Transverse colon (tissue), 4 donors: ENCODE measurements at places on chromosomes 3 and 15.

DNA sequence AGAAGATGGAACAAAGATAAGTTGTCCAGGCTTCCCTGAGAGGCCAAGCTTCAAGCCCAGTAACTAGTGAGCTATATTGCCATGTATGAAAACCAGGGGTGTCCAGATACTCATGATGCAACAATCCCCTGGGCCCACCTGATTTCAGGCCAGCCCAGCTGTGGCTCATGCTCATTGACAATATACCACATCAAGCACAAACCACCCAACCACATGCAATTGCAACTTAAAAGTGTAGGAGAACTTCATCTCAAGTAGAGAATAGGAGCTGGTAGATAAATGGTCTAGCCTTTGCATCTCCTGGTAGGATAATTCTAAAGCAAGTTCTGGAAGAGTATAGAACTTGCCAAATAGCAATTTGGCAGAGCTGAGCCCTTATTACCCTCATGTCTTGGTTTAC, 561.3 kb downstream of the IGSF11 start:
- DNase-seq = no peak

DNA sequence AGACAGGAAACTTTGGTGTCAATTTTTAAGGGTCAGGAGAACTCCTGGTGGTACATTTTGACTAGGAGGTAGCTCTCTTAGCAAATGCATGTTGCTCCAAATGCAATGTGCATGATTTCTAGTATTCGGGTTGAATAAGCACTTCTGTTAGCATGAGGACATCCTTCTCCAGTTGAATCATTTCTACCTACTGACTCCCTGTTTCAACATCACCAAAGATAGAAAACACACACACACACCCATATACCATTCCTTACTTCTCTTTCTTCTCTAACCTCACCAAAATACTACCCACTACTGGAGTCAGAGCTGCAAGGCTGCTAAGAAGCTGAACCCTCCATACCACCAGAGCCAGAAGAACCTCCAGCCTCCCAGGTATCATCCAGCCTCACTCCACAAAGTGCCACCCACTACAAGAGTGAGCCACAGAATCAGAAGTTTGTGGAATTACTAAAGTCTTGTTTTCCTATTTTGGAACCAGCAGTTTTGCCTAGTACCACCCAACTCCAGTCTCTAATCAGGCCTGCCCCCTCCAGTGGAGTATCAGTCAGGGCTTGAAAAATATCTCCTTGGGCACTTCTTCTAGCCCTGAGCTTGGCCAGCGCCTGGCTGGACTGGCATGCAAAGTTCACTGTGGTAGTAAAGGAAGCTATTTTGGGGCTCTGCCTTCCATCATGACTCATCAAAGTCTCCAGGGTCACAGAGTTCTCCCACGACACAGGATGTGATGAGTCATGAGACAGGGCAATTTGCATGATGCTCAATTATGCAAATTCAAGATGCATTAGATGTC, 110.3 kb downstream of the CYP19A1 start:
- no peak for DNase-seq

DNA sequence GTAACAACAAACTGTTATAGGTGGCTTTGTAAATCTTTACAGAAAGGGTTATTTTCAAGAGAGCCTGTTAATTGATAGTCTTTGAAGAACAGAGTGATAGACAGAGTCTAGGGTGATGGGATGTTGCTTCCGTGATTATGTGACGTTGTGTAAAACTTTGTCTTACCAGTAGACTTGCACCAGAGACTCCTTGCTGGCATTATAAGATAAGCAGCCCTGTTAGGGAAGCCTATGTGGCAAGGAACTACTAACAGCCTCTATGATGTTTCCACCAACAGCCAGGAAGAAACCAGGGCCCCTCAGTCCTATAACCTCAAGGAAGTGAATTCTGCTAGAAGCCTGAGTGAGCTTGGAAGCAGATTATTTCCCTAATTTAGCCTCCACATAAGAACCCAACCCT, 18.9 kb downstream of the STT3B start:
- no peak for DNase-seq

GRCh38 chr15:32936283-32936918, 218.6 kb downstream of the GREM1 start:
- no peak for DNase-seq

DNA sequence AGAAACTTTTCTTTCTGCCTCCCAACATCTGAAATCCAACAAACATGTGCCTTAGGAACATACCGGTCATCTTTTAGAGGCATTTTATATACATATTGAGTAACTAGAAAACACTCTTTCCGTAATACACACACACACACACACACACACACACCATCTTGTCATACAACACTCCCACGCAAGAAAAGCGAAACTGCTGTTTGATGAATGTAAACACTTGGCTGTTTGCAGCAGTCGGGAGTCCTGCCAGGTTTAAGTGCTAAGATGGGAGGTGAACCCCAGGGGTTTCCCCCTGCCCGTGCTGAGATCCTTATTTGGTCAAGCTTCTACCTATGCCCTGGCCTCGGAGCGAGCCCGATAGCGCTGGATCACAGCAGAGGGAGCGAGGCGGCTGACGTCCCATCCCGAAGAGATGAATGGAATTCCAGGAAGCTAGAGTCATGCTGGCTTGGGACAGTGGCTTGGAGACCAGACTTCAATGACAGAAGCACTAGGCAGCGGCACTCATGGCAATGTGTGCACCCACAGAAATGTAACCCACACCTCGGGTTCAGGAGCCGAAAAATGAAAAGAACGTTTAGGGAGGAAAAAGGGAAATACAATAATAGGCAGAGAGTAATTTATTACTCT, 1.3 kb upstream of the THBS1 start:
- DNase-seq = peak; percentile 49

GRCh38 chr15:44222478-44222877, 27.4 kb upstream of the FRMD5 start:
- DNase-seq = no peak

GRCh38 chr15:48494631-48495030, 150.9 kb downstream of the FBN1 start:
- DNase-seq = no peak

DNA sequence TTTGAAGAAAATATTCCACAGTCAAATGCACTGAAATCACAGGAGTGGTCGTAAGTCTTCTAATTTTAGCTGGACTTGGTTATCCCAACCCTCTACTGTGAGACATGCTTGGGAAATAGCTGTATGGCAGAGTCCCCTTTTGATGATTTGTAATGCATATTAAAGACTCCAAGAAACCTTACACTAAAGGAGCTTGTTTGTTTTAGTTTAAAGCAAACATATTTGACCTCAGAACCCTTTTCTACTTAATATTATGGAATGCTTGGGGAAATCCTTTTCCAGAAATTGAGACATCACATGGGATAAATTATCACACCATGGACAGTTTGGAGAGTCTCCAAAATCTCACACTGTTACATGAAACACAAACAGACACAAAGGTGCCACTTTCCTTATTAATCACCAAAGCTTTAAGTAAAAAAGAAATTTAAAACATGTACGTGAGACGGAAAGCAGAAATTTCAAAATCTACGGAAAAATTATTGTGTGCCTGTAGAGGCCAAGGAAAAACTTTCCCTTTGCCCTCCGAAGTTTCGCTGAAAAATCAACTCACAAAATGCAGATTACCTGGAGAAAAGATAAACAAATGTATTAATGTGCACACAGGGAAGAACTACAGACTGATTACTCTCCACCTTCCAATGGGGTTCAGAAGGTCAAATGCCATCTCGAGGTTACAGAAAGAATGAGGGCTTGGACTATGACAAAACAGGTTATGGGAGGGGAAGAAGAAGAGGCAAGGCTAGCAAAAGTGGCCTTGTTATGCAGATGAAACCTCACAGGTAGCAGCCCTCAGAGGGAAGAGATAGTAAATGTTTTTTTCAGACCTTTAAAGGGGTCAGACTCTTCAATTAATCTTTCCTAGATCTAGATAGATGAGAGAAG, 7.0 kb upstream of the CPB1 start:
- no peak for DNase-seq

DNA sequence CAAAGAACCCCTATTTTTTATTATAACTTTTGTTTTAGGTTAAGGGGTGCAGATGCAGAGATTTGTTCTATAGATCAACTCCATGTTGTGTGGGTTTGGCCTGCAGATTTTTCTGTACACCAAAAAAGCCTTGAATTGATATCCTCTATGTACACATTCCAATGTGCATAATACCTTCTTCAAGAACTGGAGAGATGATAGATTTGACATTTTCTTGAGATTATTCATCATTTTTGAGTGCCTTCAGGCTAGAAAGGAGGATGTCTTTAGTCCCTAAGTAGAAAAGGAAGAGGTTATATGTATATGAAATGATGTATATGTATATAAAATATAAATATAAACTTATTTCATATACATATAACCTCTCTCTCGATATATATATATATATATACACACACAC, 1190.0 kb upstream of the ALCAM start:
- no peak for DNase-seq

DNA sequence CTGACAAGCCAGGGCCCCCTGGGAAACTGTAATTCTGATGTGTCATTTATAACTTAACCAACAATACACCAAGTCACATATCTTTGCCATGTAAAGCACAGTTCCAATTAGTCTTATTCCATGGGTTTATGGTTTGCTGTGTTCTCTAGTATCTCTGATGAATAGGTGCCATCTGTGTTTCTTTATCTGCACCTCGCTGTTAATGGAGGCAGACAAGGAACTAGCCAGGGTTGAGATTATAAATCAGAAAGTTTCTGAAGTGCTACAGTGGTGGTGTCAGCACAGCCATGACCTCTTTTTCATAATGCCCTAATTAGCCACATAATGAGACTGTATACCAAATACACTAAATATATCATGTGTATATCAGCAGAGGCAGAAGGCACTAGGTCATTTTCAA, 866.4 kb downstream of the PLOD2 start:
- no peak for DNase-seq

DNA sequence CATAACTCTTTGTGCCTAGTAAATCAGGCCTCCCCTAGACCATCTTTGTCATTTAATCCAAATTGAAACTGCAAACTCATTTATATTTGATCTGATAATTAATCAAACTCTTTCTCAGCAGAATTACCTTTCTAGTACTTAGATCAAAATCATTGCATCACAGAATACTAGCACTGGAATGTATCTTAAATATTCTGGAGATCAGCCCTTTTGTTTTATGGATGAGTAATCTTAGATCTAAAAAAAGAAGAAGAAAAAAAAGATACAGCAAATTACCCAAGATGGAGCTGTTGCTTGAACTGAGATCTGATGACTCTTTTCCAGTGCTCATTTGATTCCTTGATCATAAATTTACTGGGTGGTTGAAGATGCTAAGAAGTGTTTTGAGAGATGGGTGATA, 47.9 kb downstream of the NAALADL2 start:
- DNase-seq = no peak

GRCh38 chr3:46865546-46865945, 2.3 kb upstream of the MYL3 start:
- DNase-seq = no peak

DNA sequence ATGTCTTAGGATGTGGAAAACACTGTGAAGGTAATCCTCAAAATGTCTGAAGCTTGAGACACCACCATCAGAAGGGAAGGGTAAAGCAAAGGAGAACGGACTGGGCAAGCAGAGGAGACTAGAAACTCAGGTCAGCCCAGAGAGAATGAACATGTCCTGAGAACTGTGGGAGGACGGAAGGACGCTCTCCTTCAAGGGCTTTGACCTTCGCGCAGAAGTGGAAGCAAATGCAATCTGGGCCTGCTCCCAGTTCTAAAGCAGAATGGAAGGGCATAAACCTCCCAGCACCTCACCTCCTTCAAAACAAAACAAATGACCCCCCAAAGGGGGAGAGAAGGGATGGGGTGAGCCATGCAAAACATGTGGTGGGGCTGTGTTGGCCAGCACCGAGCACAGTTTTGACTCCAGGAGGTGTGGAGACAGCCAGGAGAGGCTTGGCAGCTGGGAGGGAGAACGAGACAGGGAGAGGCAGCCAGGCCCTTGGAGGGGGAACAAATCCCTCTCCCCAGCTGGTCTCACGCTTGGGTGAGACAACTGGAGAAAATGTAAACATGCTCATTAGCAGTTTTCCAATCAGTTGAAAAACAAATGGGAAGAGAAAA, 222.4 kb upstream of the WNT5A start:
- DNase-seq = no peak

GRCh38 chr15:50298340-50298739, 32.8 kb upstream of the HDC start:
- no peak for DNase-seq

GRCh38 chr15:86759800-86760523, 680.3 kb downstream of the AGBL1 start:
- DNase-seq = no peak

GRCh38 chr15:91938136-91938535, 84.6 kb downstream of the SLCO3A1 start:
- no peak for DNase-seq

GRCh38 chr15:55741833-55742497, 987 bp downstream of the PRTG start:
- DNase-seq = no peak

GRCh38 chr3:14455571-14456317, 53.3 kb downstream of the SLC6A6 start:
- DNase-seq = no peak

DNA sequence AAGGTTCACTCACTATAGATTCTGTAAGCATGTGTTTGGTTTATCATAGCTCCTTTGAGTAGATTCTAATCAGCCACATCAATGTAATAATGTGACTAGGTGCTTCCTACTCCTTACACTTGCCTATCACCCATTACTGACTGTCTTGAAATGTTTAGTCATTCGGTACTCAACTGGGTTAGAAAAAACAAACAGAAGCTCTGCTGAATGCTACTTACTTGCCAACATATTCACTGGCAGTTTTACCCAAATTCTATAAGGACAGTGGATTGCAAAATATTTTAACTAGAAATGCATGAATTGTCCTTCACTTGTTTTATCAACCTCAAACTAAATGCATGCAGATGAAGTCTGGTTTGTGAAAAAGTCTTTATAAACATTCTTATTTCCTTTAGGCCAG, 352.1 kb upstream of the ALCAM start:
- no peak for DNase-seq

GRCh38 chr3:76933245-76933644, 106.7 kb upstream of the ROBO2 start:
- DNase-seq = no peak

DNA sequence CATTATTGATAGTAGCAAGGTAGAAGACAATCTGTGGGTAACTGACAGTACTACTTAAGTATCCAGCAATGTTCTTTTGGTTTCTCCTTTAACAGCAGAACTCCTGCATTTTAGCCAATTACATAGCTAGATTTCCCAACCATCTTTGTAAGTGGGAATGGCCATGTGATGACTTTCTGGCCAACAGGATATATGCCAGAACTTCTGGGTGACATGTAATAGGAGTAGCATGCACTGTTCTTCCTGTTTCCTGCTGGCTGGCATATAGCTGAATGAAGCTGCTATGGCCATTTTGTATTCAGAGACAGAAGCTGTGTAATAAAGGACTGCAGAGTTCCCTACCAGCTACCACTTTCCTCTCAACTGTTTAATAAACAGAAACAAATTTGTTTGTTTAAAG, 18.0 kb downstream of the SPICE1 start:
- no peak for DNase-seq

DNA sequence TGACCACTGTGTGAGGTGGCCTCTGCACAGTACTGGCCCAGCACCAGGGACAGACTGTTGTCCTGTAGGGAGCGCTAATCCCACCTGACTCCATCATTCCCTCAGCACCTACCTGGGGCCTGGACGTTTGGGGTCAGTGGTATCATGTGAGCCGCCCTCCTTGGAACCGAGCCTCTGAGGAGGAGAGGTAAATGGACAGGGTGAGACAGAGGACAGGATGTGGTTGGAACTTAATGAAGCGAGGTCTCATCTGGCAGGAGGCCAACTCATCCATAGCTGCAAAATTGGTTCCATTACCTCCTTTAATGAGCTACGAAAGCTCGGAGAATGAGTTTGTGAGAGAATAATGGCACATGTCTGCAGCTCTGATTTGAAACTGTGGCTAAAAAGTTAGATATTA, 13.9 kb downstream of the MAPKAPK3 start:
- DNase-seq = no peak
